GM23248 (cell line): ENCODE measurements at places on chromosomes 7 and 10. TPM values are rescaled to one million over a fixed set of nuclear protein-coding genes. Genes with fewer than 3 reads are reported as not detected.
A peak's percentile ranks its signal among the peaks of the same experiment; 100 is the strongest.

CHAT gene
- not detected in 2 replicates for polyA plus RNA-seq

CISD1 gene
- polyA plus RNA-seq: 97.6 and 99.7 TPM in 2 replicates

ICA1 gene
- polyA plus RNA-seq: not detected in 2 replicates

PAPOLB gene
- polyA plus RNA-seq: 0.04 TPM in 1 of 2 replicates, not detected in the other

AKR1C1 gene
- 43.9 and 44.5 TPM in 2 replicates for polyA plus RNA-seq

IGFBP1 gene
- polyA plus RNA-seq: 0.34 and 0.50 TPM in 2 replicates

SORCS3 gene
- not detected in 2 replicates for polyA plus RNA-seq

SPDYE9 gene
- polyA plus RNA-seq: 0.38 and 0.65 TPM in 2 replicates

STEAP2 gene
- 19.2 and 20.2 TPM in 2 replicates for polyA plus RNA-seq

KCNK18 gene
- not detected in 2 replicates for polyA plus RNA-seq

CLCN1 gene
- polyA plus RNA-seq: not detected in 2 replicates

- H3K27me3 ChIP-seq: no peaks in the 10 kb centered on the region
- no peaks in the 10 kb centered on the region for H3K36me3 ChIP-seq
- DNase-seq: peak; percentile 35
- peak overlapping the region; percentile 47; the same call in 1 of the 2 replicates for H3K4me3 ChIP-seq
Observed at GRCh38 chr10:31158011-31158658, 126.5 kb upstream of the ZNF438 start.

DNA sequence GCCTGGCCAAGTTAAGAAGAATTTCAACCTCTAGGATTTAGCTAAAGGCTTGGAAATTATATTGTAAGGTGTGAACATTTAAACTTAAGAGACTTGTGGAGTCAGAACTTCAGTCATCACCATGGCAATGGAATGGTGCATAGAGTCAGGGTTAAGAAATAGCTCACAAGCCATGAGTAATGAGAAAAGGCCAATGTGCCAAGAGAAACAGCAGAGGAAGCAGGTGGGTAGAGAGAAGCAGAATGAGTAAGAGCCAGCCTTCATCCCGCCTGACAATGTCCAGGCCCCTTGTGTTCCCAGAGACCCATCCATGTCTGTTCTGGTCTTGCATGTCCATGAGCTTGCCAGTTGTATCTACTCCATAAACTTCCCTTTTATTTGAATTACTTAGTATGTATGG lies 62.6 kb upstream of the TBX20 start:
- H3K4me3 ChIP-seq: no peak overlapping the region
- peak; percentile 1 for DNase-seq
- H3K36me3 ChIP-seq: no peaks in the 10 kb centered on the region
- no peaks in the 10 kb centered on the region for H3K27me3 ChIP-seq
- H3K4me1 ChIP-seq: no peaks in the 10 kb centered on the region
- H3K27ac ChIP-seq: no peak overlapping the region

GRCh38 chr7:36128448-36129047 lies 24.5 kb upstream of the EEPD1 start:
- H3K4me3 ChIP-seq: peak overlapping the region; percentile 54
- peak; percentile 97 for DNase-seq
- peak overlapping the region; percentile 89 for H3K27ac ChIP-seq
- no peaks in the 10 kb centered on the region for H3K27me3 ChIP-seq
- peaks cover 8% of the 10 kb centered on the region for H3K4me1 ChIP-seq

GRCh38 chr7:94440451-94441039 lies 45.9 kb downstream of the COL1A2 start:
- no peaks in the 10 kb centered on the region for H3K27me3 ChIP-seq
- no peak overlapping the region for H3K27ac ChIP-seq
- no peak overlapping the region for H3K4me3 ChIP-seq
- no peaks in the 10 kb centered on the region for H3K36me3 ChIP-seq

DNA sequence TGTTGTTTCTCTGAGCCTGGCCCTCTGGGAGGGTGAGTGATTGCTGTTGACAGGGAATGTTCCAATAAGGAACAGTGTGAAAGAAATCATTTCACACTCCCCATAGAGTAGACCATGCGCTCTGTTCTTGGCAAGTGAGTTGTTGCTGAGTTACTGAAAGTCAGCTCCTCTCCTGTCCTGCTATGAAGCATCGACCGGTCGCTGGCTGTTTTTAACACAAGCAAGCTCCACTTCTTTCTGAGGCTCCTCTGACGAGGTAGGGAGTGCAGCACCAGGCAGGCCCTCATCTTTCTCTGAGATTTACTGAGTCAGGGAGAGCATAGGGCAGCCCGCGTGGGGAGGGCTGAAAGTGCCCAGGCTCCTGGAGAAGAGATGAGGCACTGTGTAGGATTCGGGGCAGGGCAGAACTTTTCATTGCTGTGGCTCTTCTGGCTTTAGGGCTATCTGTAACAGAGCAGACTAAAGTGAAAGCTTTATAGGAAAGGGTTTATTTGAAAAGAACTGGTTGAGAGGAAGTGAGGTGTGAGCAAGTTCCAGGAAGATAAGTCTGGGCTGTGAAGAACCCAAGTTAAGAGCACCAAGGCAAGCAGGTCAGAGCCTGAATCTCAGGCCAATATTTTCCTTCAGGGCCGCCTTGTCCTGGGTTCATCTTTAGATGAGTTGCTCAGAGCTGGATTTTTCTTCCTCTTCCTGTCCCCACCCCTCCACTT lies 332.2 kb downstream of the CCSER2 start:
- no peak overlapping the region for H3K27ac ChIP-seq
- H3K4me1 ChIP-seq: no peaks in the 10 kb centered on the region
- no peak overlapping the region for H3K4me3 ChIP-seq
- H3K27me3 ChIP-seq: no peaks in the 10 kb centered on the region

DNA sequence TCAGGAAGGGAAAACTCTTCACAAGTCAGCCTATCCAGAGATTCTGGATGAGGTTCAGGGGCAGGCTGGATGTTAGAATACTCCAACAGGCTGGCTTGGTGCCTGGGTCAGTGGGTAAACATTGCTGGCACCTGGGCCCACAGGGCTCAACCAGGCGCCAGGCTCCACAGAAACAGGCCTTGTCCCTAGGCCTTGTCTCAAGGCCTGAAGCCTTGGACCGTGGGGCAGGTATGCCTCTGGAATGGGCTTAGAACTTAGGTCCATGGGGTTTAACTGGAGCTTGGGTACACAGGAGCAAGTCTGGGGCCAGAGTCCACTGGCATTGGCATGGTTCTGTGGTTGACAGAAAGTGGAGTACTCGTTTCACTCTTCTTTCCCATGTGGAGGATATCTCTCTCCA lies 263.0 kb upstream of the ETV1 start:
- no peaks in the 10 kb centered on the region for H3K4me1 ChIP-seq
- DNase-seq: no peak
- no peaks in the 10 kb centered on the region for H3K27me3 ChIP-seq

DNA sequence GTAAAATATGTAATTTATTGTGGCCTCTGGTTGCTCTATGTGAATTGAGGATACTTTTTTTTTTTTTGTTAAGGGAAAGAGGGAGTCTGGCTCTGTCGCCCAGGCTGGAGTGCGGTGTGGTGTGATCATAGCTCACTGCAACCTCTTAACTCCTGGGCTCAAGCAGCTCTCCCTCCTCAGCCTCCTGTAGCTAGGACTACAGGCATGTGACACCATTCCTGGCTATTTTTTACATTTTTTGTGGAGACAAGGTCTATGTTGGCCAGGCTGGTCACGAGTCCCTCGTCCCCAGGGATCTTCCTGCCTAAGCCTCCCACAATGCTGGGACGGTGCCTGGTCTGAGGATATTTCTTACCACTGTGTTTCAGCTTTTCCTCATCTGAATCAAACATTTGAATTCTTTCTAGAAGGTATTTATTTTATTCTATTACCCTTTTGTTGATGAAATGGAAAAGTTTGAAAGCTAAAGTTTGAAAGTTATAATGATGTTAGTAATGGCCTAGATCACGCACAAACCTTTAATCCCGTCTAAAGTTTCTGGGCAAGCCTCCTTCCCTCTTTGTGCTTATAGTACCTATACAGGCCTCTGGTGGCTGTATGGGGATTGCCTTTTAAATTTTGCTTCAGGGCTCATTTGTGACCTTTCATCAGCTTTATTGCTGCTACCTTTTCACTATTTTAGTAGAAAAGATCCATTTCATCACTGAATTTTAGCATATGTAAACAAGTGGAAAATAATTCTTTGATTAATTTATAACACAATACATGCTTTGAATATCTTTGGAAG lies 2.0 kb downstream of the IFRD1 start:
- peaks cover 26% of the 10 kb centered on the region for H3K36me3 ChIP-seq
- H3K27me3 ChIP-seq: no peaks in the 10 kb centered on the region
- DNase-seq: peak; percentile 89
- peak overlapping the region; percentile 95 for H3K27ac ChIP-seq

GRCh38 chr7:38760226-38760625 lies 129.1 kb upstream of the AMPH start:
- no peaks in the 10 kb centered on the region for H3K27me3 ChIP-seq
- no peak for DNase-seq
- no peak overlapping the region for H3K27ac ChIP-seq
- no peak overlapping the region for H3K4me3 ChIP-seq

- no peaks in the 10 kb centered on the region for H3K36me3 ChIP-seq
- no peaks in the 10 kb centered on the region for H3K27me3 ChIP-seq
- no peaks in the 10 kb centered on the region for H3K4me1 ChIP-seq
- DNase-seq: no peak
- no peak overlapping the region for H3K4me3 ChIP-seq
Observed at GRCh38 chr7:784971-785370, 47.3 kb upstream of the SUN1 start.

DNA sequence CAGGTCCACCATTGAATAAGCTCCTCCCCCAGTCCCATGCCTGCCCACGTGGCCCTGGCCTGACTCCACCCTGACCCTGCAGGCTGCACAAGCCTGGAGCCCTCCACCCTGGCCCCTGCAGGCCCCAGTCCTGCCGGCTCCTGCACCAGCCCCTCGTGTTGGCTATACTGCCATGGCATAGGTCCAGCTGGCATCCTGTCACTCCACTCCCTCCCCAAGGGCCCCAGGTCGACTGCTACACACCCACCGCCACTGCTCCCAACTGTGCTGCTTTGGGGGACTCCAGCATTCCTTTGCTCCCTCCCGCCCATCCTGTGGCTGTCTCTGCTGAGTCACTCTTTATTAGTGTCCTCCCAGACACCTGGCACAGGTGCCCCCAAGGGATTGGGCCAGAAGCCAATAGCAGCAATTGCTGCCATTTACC lies 32.4 kb upstream of the HSPA12A start:
- H3K36me3 ChIP-seq: no peaks in the 10 kb centered on the region
- DNase-seq: no peak
- H3K4me3 ChIP-seq: no peak overlapping the region
- H3K27me3 ChIP-seq: no peaks in the 10 kb centered on the region
- H3K27ac ChIP-seq: no peak overlapping the region

DNA sequence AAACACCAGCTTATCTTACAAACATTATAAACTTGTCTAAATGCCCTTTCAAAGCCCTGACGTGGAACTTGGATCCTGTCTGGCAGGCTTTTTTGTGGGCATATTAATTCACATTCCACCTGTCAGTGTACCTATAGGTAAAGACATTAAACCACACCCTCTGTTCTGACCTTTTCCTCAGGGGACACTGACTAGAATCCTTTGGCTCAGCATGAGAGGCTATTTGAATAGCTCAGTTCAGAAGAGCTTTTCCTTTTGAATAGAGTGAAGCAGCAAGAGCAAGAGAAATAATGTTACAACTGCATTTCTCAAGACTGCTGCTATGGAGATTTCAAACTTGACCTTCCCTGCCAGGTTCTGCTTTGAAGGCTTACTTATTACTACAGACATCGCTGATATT lies 76.9 kb downstream of the CYP51A1 start:
- H3K27ac ChIP-seq: no peak overlapping the region
- H3K4me1 ChIP-seq: no peaks in the 10 kb centered on the region; the same call in 1 of the 2 replicates
- DNase-seq: no peak
- no peaks in the 10 kb centered on the region; the same call in 1 of the 2 replicates for H3K36me3 ChIP-seq
- H3K27me3 ChIP-seq: no peaks in the 10 kb centered on the region

GRCh38 chr10:16891375-16892313 lies 74.4 kb upstream of the RSU1 start:
- H3K4me3 ChIP-seq: no peak overlapping the region
- no peaks in the 10 kb centered on the region for H3K27me3 ChIP-seq
- peaks cover 29% of the 10 kb centered on the region for H3K4me1 ChIP-seq
- peak overlapping the region; percentile 71 for H3K27ac ChIP-seq

- H3K4me1 ChIP-seq: no peaks in the 10 kb centered on the region
- no peak for DNase-seq
- H3K36me3 ChIP-seq: peaks cover 9% of the 10 kb centered on the region; the same call in 1 of the 2 replicates
- no peak overlapping the region for H3K4me3 ChIP-seq
- H3K27ac ChIP-seq: no peak overlapping the region
Observed at GRCh38 chr7:141563956-141564623, 12.9 kb downstream of the AGK start.

- H3K4me1 ChIP-seq: no peaks in the 10 kb centered on the region
- H3K27ac ChIP-seq: no peak overlapping the region
- no peak for DNase-seq
- no peaks in the 10 kb centered on the region for H3K36me3 ChIP-seq
- H3K4me3 ChIP-seq: no peak overlapping the region
Observed at GRCh38 chr10:30518907-30519306, 84.9 kb downstream of the MAP3K8 start.

DNA sequence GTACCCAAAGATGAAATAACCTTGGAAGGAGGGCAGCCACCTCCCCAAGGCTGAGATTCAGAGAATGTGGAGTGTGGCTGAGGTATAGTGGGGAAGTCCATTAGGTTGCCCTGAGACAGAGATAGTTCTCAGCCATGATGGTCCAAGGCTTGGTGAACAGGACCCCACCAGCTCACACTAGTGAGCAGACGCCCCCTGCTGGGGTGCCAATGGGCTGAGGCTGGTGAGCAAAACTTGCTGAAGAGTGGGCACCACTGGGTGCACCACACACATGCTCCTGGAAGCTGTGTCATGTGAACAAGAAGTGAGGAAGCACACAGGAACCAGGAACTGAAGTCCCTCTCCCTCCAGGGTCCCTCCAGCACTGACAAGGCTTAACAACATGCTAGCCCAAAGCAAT lies 8.9 kb downstream of the FBXL13 start:
- no peaks in the 10 kb centered on the region for H3K27me3 ChIP-seq
- no peak overlapping the region for H3K27ac ChIP-seq
- H3K4me3 ChIP-seq: no peak overlapping the region

DNA sequence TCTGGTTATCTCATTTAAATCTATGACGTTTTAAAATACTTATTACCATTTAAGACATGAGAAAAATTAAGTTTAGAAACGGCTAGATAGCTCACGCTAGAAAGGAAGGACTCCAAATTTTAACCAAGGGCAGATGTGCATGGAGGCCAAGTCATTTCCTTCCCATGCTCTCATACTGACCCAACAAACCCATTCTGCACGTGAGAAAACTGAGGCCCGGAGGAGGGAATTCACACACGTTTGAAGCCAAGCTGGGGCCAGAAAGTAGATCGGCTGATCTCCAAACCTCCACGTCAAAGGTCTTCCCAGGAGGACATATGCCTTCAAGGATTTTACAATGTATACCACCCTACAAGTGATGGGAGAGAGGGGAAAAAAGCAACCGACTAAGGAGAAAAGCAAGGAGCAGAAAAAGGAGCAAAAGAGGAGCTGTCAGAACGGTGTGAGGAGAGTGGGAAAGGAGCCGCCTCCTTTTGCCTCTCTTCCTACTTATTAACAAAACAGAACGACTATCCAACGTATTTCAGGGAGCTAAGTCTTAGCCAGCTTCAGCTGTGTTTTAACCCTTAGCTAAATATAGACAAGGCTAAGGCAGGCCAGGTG lies 645 bp upstream of the SIRT1 start:
- peaks cover 19% of the 10 kb centered on the region for H3K36me3 ChIP-seq
- peaks cover 14% of the 10 kb centered on the region for H3K4me1 ChIP-seq
- H3K27me3 ChIP-seq: no peaks in the 10 kb centered on the region
- H3K4me3 ChIP-seq: peak overlapping the region; percentile 85
- peak overlapping the region; percentile 87 for H3K27ac ChIP-seq
